ENCODE measurements at places on chromosomes 1 and 21.

DNA sequence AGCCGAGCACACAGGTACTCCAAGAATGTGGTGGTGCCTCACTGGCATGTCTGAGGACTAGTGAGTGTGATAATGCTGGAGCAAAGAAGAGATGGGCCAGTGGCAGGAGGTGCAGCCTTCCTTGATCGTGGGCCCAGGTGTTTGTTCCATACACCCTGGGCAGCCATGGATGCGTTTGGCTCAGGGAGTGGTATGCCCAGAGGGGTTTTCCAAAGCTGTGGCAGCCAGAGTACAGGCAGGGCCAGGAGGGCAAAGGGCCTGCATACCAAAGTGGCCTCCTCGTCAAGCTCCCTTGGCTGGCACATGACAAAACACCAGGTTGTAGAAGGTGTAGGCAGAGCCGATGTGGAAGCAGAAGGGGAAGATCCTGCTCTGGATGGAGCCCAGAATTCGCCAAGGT, 19.0 kb downstream of the PARS2 start:
- DNase-seq = no peak

DNA sequence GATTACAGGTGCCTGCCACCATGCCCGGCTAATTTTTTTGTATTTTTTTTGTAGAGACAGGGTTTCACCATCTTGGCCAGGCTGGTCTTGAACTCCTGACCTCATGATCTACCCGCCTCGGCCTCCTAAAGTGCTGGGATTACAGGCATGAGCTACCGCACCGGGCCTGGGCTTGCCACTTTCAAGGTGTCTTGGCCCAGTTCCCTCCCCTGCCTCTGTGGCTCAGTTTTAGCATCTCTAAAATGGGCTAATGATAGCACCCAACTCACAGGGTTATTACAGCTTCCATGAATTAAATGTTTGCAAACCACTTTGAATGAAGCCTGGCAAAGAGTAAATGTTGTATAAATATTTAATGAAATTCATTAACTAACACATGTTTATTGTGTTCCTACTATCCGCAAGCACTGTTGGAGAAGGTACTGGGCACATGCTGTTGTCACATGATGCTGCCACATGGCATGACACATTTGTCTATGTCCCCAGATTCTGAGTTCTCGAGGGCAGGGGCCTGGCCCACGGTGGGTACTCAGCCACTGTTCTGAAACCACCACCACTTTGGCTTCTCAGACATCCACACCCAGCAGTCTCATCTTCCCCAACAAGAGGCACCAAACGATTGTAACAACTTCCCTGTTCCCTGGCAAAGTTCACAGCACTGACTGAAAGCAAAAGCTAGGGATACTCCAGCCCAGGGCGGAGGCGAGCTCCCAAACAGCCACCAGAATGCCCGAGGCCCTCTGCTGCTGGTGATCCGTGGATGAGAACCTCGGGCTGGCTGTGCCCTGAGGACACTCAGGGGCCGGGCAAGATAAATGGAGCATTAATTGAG, 9.7 kb downstream of the IFFO2 start:
- no peak for DNase-seq

DNA sequence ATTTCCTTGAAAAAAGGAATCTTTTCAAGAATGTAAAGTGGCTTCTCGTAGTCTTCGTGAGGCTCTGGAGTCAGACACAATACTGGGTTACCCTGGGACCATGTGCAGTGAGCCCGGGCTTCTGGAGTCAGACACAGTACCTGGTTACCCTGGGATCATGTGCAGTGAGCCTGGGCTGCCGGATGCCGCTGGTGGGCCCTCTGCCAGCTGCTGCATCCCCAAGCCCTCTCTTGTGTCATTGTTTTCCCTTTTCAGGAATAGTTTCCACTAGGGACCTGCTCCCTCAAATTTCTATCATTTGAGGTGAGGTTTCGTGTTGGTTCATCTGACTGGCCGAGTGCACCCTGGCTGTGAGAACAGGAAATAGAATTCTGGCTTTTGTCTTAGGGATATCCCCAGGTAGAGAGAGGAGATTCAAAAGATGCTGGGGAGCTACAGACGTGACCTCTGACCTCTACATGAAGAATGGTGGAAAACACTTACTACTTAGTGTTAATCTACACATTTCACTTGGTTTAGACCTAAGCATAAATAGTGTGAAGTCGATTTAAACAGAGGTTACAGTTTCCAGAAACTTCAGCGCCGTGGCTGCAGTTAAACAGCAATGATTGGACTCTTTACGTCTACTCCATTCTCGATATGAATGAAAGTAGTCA, 10.6 kb downstream of the ADARB1 start:
- no peak for DNase-seq

GRCh38 chr21:31346256-31346821, 2.3 kb upstream of the TIAM1 start:
- DNase-seq = no peak

DNA sequence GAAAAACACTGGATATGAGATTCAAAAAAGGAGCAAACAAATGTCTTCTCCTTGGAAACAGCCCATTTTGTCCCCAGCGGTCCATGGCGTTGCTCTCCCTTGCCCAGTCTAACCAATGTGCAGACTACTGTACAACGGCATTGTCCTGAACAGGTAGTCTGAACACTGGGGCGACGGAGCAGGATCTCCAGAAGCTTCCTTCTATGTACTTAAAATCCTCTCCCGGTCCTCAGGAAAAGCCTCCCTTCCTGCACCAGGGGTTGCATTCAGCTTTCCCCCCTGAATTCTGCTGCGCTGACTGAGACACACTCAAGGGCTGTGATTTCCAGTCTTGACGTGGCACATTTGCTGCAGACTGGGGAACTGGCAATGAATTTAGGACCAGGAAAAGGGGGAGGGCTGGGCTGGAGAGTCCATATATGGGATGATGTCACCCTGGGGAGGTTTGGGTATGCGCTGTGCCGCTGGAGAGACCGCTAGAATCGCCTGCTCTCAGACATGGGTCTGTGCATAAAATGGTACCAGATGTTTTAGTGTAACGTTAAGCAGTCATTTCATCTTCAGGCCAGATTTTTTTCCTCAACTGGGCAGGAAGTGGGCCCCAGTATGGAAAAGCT, 275.9 kb upstream of the C1orf105 start:
- no peak for DNase-seq

DNA sequence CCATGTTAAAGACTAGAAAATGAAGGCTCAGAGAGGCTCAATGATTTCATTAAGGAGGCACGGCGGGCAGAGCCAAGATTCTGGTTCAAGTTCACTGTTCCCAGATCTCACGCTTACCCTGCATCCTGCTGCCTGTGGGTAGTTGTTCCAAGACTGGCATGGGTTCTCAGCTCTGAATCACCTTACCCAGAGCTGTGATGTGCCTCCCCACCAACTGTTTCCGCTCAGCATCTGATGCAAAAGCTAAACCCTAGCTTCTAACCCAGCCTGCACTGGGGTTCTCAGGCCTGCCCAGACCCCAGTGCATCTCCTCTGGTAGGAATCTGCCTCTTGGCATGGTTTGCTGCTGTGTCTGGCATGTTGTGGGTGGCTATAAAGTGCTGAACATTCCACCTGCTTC, 11.8 kb downstream of the TNR start:
- DNase-seq = no peak

DNA sequence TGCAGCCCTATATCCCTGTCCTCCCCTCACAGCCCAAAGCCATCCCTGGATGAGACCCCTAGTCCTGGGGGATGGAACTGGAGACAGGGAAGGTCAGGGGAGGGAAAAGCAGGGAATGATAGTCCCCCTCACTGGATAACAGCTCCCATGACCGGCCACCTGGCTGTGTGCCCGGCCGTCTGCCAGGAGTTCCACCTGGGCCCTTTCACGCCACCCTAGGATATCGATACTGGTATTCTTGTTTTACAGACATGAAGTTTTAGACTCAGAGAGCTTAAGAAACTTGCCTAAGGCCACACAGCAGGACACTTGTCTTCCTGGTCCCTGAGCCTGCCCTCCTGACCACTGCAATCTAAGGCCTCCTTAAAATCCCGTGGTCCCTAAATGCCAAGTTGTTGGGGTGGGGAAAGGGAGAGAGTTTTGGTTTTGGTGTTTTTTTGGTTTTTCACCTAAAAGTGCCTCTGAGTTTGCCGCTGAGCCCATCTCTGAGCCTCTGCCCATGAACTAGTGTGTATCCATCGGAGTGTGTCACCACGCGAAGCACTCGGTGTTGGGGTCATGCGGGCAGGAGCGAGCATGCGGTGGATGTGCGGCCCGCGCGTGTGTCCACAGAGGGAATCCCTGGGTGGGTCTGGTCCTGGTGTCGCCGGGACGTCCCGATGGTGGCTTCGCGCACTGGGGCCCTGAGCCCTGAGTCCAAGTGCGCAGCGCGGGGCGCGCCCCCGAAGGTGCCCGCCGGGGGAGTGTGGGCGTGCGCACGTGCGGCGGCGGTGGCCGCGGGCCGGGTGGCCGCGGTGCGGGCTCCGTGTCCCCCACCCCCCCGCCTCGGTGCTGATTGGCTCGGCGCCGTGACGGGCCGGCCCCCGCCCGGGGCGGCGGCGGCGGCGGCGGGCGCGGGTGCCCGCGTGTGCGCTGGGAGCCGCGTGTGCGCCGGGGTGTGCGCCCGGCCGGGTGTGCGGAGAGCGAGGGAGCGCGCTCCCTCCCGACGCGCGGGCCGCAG, at the start of gene EPHA8:
Gene EPHA8 (plus strand): TSS at position 906 of the 1,000 bp plus-strand sequence. CDS start 147 bp downstream, outside the sequence.
- DNase-seq = no peak

- DNase-seq = no peak
Measured at GRCh38 chr1:158116311-158117167, 64.2 kb upstream of the CD1D start.

GRCh38 chr1:7770997-7771822, at the start of gene VAMP3:
VAMP3 (plus strand) TSS chr1:7771296; CDS start chr1:7771384, 88 bp downstream.
- DNase-seq = peak; percentile 75

DNA sequence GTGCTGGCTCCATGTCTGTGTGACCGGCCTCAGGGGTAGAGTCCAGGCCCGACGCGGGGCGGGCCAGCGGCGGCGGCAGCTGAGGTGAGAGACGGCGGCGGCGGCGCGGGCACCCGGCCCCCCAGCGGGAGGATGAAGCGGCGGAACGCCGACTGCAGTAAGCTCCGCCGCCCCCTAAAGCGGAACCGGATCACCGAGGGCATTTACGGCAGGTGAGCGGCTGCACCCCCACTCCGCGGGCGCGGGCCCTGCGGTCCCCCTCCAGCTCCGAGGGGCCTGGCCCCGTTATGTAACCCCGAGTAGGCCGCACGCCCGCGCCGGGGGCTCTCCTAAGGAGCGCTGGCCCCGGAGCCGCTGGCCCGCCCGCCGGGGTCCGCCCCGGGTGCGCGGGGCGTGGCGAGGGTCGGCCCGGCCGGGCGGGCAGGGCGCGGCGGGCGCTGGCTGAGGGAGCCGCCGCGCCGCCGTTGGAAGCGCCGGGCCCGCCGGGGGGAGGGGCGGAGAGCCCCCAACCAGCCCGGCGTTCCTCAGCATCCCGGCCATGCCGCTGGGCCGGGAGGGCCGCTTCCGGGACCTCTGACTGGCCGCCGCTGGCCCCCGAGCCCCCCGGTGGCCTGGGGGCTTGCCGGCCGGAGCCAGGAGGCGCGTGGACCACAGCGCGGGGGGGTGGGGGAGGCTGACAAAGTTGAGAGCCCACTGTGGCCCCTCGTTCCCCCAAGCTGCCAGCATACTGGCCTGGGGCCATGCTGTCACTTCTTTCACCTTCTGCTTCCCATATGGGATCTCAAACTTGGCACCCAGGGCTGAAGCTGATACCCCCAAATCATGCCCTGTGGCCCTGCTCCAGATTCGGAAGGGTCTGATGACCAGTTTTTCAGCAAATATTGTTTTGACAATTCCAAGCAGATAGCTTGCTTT, 527 bp downstream of the MACO1 start:
- DNase-seq = peak; percentile 48

- no peak for DNase-seq
Measured at GRCh38 chr1:156523801-156524480, 23.4 kb upstream of the MEF2D start.

GRCh38 chr1:73144311-73144710, 862.0 kb upstream of the NEGR1 start:
- DNase-seq = no peak

- DNase-seq = no peak
Measured at GRCh38 chr1:3350506-3351261, 103.8 kb upstream of the ARHGEF16 start.

DNA sequence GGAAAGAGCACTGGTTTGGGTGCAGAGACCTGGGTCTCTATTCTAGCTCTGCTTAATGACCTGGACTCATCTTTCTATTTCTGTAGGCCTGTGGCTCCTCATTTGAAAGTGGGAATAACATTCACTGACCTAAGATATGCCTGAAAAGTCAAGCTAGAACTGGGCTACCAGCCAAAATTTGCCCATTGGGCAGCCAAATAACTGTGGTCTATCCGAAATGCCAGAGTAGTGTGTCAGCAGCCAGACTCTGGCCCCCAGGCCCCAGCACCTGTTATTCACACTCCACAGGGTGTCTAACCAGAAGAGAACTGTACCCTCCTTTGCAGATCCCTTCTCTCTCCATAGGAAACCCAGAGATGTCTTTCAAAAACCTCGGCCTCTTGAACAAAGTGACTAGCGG, 12.6 kb downstream of the DAB1 start:
- DNase-seq = no peak

DNA sequence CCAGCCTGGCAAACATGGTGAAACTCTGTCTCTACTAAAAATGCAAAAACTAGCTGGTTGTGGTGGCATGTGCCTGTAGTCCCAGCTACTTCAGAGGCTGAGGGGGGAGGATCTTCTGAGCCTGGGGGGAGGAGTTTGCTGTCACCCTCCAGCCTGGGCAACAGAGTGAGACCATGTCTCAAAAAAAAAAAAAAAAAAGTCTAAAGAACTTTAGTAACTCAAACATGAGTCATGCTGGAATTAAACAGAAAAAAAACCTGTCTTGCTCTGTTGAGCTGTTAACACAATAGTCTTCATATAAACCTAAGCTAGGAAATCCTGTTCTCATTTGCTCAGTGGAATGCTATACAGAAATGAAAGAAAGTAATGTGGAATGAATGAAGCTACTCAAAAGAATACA, 16.7 kb upstream of the DISP1 start:
- DNase-seq = no peak

DNA sequence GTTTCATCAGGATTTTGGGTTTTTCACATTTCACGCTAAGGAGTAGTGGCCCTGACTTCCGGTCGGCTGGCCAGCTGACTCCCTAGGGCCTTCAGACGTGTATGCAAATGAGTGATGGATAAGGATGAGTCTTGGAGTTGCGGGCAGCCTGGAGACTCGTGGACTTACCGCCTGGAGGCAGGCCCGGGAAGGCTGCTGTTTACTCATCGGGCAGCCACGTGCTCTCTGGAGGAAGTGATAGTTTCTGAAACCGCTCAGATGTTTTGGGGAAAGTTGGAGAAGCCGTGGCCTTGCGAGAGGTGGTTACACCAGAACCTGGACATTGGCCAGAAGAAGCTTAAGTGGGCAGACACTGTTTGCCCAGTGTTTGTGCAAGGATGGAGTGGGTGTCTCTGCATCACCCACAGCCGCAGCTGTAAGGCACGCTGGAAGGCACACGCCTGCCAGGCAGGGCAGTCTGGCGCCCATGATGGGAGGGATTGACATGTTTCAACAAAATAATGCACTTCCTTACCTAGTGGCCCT, 23.1 kb upstream of the TNFRSF1B start:
- DNase-seq = no peak

DNA sequence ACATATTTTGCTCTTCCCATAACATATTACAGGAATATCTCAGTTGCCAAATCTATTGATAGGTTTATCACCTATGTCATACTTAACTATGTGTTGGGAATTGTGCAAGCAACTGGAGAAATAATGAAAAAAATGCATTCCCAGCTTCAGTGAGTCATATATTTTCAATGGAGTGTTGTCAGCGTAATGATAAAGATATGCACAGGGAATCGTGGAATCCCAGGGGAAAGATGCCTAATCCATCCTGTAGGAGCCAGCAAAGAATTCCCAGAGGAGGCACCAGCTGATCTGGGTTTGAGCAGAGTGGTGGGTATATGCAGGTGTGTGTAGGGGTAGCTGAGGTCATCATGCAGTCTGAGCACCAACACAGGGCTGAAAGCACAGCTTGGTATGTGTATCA, 213.3 kb upstream of the DAB1 start:
- DNase-seq = no peak

GRCh38 chr1:35931446-35932157, 697 bp downstream of the AGO3 start:
- no peak for DNase-seq
